ENCODE measurements at places on chromosomes 5 and 9. TPM values are rescaled to one million over a fixed set of nuclear protein-coding genes. Genes with fewer than 3 reads are reported as not detected.

DNA sequence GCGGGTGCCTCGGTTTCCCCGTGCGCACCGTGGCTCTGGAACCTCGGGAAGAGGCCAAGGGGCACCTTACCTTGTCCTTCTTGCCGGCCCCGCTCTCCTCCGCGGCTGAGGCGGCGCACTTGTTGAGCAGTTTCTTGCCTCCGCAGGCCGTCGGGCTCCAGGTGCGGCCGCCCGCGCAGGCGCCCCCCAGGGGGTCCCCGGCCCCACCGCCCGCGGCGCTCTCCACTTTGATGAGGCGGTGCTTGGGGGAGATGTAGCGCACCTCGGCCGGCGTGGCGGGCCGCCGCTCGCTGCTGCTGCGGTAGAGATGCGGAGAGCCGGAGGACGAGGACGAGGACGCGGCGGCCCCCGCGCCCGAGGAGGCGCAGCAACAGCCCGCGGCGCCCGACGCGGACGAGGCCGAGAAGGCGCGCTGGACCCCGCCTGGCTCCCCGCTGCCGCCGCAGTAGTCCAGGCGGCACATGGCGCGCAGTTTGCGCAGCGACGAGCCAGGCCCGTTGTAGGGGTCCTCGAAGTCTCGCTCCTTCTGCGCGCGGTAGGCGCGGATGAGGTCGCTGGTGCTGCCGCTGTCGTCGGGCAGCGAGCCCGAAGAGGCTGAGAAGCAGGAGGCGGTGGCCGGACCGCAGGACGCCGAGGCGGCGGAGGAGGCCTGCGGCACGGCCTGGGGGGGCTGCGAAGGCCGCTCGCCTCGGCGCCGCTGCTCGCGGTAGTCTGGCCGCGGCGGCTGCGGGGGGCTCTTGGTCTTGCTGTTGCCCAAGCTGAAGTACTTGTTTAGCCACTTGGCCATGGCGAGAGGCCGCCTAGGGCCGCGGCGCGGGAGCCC, 957 bp downstream of the SHB start:
- DNase-seq, result no peak

DNA sequence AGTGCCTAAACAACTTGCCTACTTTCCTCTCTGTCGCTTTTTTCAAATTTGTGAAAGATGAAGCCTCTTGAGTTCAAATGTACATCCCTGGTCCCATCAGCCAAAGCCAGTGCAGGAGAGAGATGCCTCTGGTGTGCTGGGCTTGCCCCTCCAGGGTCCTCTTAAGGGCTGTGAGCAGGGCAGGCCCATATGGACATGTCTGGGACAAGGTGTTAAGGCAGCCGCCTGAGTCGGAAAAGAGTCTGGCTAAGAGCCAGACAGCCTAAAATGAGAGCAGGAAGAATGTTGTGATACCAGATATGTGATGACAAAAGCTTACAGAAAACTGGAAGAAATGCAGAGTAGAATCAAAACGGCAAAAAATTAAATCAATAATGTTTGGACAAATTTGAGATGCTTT, 72.5 kb downstream of the APTX start:
- no peak for DNase-seq

GRCh38 chr9:3549225-3549624, 23.4 kb upstream of the RFX3 start:
- no peak for DNase-seq

GRCh38 chr5:170408226-170408625, 19.1 kb upstream of the KCNMB1 start:
- DNase-seq, result no peak

DNA sequence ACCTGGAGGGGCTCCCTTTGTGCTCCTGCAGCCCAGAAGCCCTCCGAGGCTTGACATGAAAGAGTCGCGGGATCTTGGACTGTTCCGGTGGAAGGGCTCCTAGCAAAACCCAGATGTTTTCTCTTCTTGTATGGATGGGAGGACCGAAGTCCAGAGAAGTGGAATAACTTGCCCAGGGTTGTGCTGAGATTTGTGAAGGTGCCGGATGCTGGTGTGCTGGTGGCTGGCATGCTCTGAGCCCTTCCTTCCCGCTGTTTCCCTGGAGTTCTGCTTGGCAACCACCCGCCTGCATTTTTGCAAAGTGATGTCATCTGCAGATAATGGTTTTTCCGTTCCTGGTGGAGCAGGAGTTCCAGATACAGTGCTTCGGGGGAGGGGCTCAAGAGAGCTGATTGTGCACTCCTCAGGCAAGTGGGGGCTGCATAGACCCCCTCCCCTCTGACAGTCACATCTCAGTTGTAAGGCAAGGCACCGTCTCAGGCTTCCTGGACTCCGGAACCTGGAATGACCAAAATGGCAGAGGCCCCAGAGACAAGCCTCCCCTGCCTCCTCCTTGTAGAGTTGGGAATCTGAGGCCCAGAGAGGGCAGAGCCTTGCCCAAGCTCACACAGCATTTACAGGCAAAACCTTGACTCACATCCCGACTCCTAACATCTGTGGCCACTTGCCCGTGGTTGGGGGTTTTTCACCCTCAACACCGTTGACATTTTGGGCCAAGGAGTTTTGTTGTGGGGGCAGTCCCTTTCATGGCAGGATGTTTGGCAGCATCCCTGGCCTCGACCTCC, 157.0 kb downstream of the RGS3 start:
- DNase-seq, result peak; percentile 91

DNA sequence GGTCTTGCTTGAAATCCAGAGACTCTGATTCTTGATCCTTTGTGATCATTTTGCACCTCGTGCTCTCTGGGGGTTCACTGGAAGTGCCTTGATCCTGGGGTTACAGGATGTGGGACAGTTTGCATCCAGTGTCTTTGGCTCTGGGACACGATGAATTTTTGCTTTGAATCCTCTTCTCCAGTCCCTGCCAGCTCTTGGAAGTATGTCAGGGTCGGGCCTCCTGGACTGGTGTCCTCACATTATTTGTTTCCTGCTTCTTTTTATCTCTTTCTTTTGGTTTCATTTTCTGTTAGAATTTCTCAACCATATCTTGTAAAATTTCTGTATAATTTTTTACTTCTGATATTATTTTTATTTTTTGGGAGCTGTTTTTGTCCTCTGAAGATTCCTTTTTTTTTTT, 34.2 kb downstream of the SECISBP2 start:
- no peak for DNase-seq

GRCh38 chr5:146762830-146763229, 115.7 kb downstream of the PPP2R2B start:
- no peak for DNase-seq

DNA sequence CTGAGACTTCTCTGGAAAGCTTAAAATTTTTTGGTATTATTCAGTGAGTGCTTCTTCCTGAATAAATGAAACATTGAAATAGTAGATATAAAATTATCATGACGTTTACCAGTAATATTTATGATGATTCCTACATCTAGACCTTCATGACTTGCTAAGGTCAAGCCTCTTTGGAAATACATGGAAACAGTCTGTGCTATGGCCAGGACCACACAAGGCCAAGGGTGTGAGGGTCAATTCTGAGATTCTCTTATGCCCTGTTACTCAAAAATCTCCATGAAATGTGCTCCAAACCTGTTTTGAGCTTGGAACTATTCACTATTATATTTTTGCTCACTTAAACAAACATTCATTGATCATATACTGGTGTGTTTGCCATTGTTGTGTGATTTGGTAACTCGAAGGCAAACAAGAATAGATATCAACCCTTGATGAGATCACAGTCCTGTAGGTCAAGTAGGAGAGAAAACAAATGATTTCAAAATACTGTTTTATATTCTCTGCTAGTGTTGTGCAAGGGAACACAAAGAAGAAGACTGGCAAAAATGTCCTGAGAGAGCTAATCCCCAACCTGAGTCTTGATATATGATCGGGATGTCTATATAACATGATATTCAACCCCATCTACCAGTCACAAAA, 1254.9 kb upstream of the DMAC1 start:
- no peak for DNase-seq

GRCh38 chr9:120842685-120843485, at the start of gene PSMD5:
PSMD5 (minus strand) TSS chr9:120842922; CDS start chr9:120842909, 13 bp downstream.
- DNase-seq, result peak; percentile 98

GRCh38 chr9:109766351-109766750, 13.6 kb upstream of the PALM2AKAP2 start:
- DNase-seq, result no peak

DNA sequence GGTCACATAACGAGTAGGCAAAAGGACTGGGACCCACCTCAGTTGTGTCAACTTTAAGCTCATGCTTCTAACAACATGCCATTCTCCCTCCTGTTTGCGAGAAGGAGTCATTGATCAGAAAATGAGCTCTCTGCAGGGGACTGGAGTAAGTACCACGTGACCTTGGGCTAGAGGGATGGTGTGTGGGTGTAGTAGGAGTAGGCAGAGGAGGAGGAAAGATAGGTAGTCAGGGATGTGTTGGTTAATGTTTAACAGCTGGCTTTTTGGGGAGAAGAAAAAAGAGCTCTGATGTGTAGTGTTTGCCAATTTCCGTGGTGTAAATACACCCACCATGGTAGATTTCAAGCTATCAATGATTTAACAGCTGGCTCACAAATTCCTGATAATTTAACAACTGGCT, 160.3 kb upstream of the TBC1D2 start:
- no peak for DNase-seq

- DNase-seq, result peak; percentile 28
These were observed 31.6 kb downstream of the PTGS1 start for GRCh38 chr9:122402403-122402871.

- no peak for DNase-seq
These were observed 9.2 kb downstream of the PRR16 start for GRCh38 chr5:120473332-120473731.

DNA sequence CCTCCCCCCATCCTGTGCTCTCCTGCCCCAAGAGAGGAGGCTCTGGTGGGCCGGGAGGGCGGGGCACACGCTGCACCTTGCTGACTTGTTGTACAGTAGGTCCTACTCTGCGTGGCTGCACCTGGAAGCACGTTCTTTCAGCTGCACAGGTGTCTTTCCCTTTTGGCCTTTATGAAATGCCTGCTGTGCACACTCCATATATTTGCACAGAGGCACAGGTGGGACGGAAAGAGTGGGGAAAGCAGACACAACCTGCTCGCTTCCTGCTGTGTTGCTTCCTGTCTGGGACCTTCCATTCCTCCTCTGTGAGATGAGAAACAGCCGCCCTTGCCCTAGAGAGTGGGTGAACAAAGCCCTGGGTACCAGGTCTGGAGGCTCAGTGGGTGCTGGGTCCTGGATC, 4.8 kb downstream of the USP20 start:
- no peak for DNase-seq

DNA sequence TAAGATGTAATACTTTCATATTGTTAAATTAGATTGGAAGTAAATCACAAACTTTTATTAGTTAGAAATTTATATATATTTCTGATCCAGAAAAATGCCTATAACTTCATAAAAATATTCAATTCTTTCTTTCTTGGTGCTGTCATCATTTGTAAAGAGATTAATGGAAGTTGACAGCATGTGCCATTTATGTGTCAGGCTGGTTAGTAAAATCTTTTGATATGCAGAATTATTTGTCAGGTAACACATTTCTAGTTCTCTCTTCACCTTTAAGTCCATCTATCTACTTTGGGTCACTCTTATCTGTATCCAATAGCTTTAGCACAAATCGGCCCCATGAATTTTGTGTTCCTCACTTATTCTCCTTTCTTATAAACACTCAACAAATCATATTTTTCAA, 102.9 kb downstream of the ISL1 start:
- no peak for DNase-seq

DNA sequence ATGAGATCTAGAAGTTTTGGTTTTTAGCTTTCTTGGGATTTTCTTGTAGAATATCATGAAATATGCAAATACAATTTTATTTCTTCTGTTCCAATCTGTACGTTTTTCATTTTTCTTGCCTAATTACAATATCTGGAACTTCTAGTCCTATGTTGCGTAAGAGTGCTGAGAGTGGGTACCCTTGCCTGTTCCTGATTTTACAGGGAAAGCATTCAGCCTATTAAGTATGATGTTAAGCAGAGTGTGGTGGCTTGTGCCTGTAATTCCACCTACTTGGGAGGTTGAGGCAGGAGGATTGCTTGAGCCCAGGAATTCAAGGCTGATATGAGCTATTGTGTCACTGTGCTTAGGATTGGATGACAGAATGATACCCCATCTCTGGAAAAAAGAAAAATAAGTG, 210.2 kb upstream of the ITGA1 start:
- DNase-seq, result no peak

CCNJL gene
- 7.9 TPM for total RNA-seq

CCDC192 gene
- not detected for total RNA-seq

CDO1 gene
- not detected for total RNA-seq

SPINK4 gene
- 1.3 TPM for total RNA-seq

LHX6 gene
- not detected for total RNA-seq

CARD9 gene
- 116 TPM for total RNA-seq

PCDHA12 gene
- not detected for total RNA-seq

PCDHGB4 gene
- total RNA-seq, result not detected

PCDH12 gene
- total RNA-seq, result not detected

NUP188 gene
- 75.5 TPM for total RNA-seq

TNFSF8 gene
- not detected for total RNA-seq

WDR38 gene
- total RNA-seq, result not detected

GLDC gene
- not detected for total RNA-seq

KCNIP1 gene
- total RNA-seq, result not detected
